ENCODE measurements at places on chromosomes 6 and 20.

DNA sequence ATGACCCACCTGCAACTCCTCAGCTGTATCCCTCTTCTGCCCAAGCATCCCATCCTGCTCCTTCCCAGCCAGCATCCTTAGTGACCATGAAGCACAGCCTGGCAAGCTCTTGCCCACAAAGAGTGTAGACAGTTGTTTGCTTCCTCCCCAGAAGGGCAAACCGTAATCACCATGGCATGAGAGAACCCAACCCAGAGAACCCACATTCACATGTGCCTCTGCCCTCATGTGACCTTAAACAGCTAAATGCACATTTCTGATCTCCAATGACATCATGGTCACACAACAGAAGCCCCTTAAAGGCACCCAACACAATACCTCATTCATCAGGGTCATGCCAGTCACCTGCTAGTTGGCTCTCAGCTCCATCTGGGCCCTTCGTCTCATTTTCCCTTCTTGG, 162.8 kb upstream of the CDYL start:
- no peak for DNase-seq

- no peak for DNase-seq
Observed at GRCh38 chr6:119012521-119012920, 65.9 kb downstream of the FAM184A start.

DNA sequence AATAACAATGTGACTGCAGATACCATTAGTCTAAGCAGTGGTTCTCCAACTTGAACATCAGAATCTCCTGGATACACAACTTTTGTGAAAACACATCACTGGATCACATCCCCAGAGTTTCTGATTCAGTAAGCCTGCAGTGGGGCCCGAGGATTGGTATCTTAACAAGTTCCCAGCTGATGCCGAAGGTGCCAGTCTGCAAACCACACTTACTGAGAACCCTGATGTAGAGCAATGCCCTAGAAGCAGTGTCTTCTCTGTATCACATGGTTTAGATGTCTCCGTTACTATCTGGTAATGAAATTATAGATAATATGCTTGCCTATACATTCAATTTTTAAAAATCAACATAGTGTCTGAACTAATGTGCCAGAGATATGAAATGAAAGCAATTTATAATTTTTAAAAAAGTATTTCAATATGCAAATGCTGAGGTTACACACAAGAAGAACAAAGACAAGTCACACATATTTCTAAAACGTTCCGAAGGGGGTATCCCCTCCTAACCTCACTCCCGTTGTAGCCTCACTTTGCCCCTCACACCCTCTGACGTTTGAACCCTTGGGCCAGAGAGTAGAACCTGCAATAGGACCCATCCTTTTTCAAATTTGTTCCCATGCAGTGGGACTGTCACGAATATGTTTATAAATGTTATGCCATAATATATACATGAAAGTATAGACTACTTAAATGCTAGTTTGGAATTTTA, 115.4 kb upstream of the SAMD5 start:
- DNase-seq: no peak

DNA sequence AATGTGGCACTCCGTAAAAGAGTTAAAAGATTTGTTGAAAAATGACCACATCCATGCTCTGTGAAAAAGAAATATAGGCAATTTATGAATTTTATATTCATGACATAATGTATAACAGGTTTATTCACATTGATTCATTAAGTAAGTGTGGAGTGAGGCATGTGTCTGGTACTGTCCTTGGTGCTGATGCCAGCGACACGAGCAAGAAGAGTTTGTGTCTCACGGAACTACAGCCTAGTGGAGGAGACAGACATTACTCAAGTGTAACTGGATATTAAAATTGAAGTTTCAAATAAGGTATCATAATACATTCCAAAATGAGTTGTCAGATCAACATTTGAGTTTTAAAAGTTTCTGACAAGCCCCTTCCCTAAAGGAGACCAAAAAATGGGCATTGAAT, 158.2 kb upstream of the PRND start:
- DNase-seq: no peak
